ENCODE measurements at places on chromosomes 6 and 20.

DNA sequence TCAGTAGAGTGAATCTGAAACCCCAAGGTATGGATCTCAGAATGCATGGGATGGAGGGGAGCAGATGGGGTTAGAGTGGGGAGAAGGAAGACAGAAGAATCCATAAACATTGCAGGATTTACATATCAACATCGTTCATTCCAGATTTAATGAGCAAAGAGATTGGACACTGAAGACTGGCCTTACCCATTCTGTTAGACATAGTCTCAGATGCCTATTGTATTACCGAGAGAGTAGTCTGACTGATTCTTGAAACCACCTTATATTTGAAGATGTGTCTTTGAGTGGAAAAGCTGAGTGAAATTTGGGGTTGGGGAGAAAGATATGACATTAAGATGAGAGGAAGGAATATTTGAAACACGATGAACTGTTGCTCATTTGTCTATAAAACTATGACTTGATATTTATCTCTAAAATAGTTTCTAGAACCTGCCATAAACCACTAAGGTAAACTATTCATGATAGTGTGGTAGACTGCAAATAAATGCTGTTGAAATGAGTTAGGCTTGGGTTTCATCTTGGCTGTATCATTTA is 5.7 kb downstream of the HLA-DRA start:
- DNase-seq, result no peak

DNA sequence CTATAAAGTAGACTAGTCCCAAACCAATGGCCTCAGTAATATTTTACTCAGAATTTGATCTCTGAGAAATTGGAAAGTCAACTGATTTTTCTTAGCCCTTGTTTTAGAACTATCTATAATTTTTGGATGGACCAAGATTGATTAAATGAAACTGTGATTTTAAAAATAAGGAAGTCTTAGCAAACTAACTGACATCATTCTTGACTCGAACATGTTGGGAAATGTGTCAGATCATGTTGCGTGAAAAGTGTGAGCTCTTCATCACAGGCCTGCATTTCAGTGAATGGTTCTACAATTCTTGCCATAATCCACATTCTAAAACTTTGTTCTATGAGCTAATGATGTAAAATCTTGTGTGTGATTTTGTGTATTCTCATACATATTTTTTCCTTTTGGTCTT is 11.0 kb downstream of the TNFAIP3 start:
- no peak for DNase-seq

- no peak for DNase-seq
Measured at GRCh38 chr6:159494586-159494972, 198.5 kb downstream of the SOD2 start.

DNA sequence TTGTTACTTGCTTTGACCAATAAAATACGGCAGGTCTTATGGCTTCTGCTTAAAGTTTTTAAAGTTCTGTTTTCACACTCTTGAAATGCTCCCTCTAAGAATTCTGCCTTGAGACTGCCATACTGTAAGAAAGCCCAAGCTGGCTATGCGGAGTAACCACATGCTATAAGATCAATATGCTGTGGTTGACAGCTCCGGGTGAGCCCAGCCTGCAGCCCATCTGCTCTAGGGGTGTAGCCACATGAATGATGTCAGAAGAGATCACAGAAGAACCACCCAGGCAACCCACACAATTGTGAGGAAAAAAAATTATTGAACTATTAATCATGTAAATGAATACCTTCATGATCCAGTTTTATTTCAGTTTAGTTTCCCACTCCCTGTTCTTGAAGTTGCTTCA is 26.1 kb upstream of the SH3BGRL2 start:
- DNase-seq, result no peak

- DNase-seq, result no peak
Measured at GRCh38 chr6:135622081-135622480, 124.5 kb upstream of the AHI1 start.
